ENCODE measurements at places on chromosomes 6 and 20.

GRCh38 chr6:47862731-47863130 is 80.9 kb downstream of the OPN5 start:
- no peak for DNase-seq

DNA sequence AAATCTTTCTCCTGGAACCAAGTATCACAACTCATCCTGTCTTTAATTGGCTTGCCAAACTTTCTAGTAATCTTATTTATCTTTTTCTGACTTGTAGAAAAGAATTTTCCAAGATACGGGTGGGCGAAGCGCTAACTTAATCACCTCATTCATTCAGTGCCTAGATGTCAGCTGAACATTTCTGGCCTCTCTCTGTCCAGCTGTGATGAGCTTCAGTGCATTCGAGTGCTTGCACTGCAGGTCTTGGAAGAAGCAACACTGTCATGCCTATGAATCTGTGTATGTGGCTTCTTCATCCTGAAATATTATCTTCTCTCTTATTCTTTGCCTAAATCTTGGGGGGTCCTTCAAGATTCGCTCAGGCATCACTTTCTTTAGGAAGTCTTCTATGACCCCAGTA is 16.3 kb upstream of the ENPP1 start:
- DNase-seq, result no peak

DNA sequence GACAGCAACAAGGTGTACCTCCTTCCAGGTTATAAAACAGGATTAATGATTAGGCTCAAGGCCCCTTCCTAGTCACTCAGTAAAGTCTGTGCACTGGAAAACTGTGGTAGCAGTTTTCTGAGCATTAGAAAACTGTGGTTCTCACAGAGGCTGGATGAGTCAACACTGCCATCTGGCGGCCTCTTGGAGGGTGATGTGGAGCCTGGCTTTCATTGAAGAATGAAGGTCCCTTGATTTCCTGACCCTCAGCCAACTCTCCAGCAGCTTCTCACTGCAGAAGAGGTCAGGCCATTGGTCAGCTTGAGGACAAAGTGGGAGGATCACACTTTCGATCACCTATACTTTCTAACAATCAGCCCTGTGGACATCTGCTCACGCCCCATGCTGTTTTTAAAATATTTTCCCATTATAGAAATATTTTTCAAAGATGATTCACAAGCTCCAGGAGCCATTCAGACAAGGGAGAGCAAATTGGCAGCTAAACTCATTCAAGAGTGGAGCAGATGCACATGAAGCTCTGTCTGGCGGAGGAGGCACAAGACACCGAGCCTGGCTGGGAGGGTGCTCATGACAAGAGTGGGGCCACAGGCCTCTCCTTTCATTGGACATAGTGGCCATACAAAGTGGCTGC is 23.2 kb downstream of the PSMB1 start:
- DNase-seq, result peak; percentile 62

- DNase-seq, result peak; percentile 57
Observed at GRCh38 chr6:37517411-37517812, 17.7 kb upstream of the CCDC167 start.

DNA sequence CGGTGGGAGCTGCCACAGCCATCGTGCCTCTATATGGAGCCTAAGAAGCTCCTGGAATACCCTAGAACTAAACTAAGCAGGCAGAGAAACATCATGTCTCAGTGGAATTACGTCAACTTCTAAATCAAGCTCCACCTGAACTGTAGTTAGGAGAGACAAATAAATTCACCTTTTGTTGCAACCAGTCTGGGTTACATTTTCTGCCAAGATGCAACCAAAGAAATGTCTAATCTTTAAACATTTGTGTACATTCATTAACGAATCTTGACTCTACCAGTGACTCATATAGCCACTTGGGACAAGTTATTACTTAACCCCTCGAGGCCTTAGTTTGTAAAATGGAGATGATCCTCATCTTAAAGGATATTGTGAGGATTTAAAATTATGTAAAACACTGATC is 8.9 kb downstream of the PTPRK start:
- DNase-seq, result no peak

- DNase-seq, result no peak
Observed at GRCh38 chr6:15508931-15509330, 153.9 kb downstream of the DTNBP1 start.

GRCh38 chr6:11434565-11435326 is 102.8 kb upstream of the TMEM170B start:
- DNase-seq, result no peak

GRCh38 chr6:55040102-55040848 is 134.0 kb upstream of the HCRTR2 start:
- DNase-seq, result no peak

DNA sequence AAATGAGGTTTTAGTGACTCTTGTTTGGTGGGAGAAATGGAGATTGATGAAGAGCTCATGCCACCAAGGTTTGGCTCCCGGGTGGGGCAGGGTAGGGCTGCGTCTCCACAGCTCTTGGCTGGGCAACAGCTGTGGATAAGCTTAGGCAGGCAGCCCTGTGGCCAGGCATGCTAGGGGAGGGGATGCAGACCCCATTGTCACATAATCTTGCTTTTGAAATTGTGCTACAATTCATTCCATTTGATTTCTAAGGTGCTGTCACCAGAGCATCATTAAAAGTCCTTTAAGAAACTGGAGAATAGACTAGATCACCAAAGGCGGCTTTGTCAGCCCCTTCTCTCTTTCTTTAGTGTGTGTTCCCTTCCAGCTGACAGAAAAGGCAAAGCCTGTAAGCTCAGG is 574.2 kb upstream of the JAG1 start:
- DNase-seq, result no peak

DNA sequence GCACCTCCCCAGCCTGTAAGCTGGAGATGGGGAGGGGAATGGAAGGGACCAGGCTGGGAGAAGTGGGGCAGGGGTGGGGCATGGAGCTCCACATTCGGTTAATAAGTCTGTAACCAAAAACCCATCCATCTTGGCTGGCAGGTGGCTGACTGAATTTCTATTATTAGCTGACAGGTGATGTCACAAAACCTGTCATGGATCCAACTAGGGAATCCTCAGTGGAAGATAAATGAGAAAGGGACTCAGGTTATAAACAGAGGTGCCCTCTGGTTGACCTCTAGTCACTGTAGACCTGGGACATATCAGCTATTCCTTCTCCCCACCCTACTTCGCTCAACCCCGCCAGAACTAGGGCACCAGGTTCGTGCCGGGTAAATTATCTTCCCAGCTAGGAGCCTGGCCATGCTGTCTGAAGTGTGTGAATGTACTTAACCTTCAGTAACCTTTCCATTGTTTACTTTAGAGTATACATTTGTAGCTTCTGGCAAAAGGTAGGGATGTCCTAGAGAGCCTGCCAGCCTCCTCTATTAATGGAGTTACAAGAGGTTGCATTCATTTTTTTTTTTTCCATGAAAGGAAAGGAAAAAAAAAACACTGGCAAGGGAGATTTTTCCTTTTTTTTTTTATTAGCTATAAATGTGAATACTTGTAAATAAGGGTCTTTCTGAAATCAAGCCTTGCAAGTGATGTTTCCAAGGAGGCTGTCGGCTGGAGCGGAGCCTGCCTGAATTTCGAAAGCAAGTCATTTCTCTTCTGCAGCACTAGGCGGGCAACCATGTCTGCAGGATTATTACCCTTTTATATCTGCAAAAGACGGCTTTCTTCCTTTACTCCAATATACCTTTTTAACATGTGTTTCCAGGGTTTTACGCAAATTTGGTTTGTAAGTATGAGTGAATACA is 135.9 kb downstream of the TMEM242 start:
- DNase-seq, result no peak

- DNase-seq, result no peak
Observed at GRCh38 chr6:170137176-170137891, 153.5 kb downstream of the DLL1 start.

- no peak for DNase-seq
Observed at GRCh38 chr6:11692451-11693376, 85.9 kb downstream of the ADTRP start.

DNA sequence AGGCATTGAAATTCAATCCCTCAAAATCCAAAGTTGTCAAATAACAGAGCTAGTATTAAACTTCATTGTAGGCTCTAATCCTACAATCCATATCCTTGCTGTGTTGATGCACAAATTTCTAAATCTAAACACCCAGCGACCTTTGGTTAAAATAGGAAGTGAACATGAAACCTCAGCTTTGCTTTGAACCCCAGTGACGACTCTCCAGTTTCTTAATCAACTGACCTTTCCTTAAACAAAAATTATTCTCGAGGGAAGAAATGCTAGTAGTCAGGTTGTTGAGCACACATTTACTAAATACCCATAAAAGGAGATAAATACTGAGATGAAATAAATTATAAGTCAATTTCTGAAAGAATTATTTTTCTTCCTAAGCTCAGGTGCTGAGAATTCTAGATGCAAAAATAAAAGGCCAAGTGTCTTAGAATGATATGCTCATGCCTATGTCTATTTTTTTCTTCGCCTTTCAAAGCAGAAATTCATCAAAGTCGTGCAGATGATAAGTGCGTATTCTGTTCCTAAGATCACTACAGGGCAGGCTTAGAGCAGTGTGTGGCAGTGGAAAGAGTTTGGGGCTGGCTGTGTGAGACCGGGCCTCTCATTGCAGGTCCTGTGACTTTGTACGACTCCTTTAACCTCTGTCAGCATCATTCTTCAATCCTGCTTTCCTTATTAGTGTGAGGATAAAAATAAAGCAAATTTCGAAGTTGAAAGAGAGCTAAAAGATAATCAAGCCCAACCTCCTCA is 208.7 kb downstream of the PRL start:
- DNase-seq, result no peak

GRCh38 chr20:59850018-59850641 is 83.3 kb downstream of the SYCP2 start:
- DNase-seq, result no peak

- no peak for DNase-seq
Observed at GRCh38 chr6:6927521-6928361, 180.0 kb upstream of the RREB1 start.

GRCh38 chr6:69785697-69786096 is 11.1 kb downstream of the LMBRD1 start:
- DNase-seq, result no peak

DNA sequence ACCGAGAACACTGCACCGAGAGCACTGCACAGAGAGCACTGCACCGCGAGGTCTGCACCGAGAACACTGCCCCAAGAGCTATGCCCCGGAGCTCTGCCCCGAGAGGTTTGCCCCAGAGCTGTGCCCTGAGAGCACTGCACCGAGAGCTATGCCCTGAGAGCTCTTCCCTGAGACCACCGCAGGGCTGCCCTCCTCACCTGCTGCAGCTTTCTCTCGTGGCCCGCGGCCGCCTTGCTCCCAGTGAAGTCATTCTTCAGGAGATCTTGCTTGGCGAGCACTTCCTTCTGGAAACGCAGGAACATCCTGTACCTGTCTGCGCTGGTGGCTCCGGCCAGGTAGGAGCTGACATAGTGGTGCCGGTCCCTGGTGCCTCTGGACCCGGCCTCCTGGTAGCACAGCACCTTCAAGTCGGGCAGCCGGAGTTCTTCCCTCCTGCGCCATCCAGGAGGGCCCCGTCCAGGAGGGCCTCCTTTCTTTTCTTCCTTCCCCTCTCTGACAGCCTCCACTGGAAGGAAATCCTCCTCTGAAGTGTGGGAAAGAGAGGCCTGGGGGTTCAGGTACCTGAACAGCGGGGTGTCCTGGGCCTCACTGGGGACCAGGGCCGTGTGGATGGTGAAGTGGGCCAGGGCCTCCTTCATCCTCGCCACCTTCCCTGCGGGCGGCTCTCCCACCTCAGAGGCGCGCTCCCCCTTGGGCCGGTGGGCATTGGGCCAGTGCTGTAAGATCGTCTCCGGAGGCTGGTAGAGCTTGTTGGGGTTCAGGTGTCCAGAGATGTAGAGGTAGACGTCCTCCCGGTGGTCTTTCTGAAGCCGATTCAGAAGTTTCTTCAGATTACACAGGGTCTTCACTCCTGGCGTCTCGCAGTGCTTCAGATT is 7.8 kb downstream of the C6orf118 start:
- no peak for DNase-seq

DNA sequence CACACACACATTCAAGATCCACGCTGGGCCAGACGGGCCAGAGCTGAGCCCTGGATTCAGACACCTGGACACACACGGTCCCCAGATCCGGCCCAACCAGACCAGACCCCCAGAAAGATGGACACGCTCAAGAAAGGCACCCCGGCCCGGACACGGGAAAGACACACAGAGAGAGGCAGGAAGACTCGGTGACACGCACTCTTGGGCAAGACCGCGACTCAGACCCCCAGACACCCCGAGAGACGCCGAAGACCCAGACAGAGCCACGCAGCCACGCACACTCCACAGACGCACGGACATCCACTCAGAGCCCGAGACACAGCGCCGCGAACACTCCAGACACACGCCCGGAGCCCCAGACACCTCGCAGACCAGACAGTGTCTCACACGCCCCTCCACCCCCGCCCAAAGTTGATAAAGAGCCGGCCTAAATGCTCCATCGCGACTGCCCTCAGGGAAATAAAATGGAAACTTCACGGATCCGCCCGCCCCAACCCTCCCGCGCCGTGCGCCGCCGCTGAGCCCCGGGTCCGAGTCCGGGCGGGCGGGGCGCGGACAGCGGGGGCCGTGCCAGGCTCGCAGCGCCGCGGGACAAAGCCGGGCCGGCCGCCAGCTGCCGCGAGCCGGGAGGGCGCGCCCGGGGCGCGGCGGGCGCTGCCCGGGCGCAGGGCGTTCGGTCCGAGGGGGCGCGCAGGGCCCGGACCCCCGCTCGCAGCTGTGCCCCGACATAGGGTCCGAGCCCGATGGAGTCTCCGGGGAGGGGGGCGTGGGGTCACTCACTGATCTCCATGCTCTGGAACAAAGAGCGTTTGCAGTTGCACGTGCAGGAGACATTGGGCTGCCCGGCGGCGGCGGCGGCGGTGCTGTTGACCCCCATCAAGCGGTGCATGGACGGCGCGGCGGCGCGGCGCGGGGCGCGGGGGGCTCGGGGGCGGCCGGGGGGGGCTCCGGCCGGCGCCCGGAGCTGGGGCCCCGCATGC is 831 bp downstream of the PMEPA1 start:
- peak; percentile 58 for DNase-seq

DNA sequence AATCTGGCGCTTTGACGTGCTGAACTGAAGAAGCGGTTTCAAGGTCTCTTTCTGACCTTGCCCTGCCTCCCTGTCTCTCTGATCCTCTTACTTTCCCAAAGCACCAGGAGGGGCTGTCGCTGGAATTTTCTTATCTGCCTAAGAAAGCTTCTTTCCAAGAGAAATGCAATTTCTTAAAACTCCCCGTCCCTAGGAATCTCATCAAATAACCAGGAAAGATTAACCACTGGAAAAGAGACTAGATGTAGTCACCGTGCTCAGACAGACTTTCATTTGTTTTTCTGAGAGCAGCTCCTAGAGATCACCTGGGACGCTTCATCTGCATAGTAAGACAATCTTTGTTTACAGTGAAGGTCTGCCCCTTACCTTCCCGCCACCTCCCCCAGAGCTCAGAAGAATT is 38.6 kb downstream of the PDYN start:
- no peak for DNase-seq

DNA sequence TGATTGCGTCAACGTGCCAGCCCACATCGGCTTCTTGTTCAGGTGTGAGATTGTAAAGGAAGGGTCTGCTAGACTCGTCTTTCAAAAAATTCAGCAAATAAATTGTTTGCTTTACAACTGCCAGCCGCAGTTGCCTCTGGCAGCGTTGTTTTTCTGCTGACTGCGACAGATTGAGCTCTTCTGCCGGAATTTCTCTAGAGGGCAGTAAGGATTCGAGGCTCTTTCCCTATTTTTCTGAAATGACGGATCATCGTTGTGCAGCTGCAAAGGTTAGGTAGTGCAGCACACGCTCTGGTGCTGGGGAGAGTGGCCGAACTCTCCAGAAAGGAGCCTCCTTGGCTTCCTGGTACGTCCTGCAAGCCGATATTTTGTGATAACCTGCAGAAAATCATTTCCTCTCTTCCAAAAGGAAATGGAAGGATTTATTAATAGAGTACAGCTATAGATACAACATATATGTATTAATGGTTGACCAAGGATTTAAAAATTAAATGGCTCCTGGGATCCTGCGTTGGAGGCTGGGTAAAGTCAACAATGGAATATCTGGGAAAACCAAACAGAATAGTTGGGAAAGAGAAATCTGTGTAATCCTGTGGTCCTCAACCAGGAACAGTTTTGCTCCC is 121.9 kb upstream of the ZFP64 start:
- no peak for DNase-seq
